Suppressor macrophage treated with lipopolysaccharide for 4 hours (primary cell): ENCODE measurements at places on chromosomes 1 and 21.

DNA sequence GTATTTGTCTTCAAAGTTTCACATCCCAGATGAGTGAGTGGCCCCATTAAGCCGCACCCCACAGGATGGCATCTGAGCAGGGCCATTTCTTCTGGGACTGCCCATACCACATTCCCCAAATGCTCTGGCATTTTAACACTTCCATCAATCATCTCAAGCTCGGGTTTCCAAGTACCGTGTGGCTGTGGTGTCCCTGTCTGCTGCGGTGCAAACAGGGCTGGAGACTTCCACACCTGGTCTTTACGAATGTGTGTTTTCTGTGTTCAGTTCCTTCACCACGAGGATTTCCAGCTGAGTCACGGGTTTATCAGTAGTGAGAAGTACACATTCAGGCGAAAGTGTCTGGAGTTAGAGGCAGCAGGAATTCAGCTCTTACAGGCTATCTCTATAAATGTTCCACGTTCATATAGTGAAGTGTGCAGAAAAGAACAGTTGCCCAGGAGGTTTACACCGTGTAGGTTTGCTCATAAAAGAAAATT lies 195.2 kb downstream of the RHOU start:
- DNase-seq, result no peak

- DNase-seq, result no peak
These were observed 65.1 kb upstream of the TMEM51 start for GRCh38 chr1:15088281-15088971.

DNA sequence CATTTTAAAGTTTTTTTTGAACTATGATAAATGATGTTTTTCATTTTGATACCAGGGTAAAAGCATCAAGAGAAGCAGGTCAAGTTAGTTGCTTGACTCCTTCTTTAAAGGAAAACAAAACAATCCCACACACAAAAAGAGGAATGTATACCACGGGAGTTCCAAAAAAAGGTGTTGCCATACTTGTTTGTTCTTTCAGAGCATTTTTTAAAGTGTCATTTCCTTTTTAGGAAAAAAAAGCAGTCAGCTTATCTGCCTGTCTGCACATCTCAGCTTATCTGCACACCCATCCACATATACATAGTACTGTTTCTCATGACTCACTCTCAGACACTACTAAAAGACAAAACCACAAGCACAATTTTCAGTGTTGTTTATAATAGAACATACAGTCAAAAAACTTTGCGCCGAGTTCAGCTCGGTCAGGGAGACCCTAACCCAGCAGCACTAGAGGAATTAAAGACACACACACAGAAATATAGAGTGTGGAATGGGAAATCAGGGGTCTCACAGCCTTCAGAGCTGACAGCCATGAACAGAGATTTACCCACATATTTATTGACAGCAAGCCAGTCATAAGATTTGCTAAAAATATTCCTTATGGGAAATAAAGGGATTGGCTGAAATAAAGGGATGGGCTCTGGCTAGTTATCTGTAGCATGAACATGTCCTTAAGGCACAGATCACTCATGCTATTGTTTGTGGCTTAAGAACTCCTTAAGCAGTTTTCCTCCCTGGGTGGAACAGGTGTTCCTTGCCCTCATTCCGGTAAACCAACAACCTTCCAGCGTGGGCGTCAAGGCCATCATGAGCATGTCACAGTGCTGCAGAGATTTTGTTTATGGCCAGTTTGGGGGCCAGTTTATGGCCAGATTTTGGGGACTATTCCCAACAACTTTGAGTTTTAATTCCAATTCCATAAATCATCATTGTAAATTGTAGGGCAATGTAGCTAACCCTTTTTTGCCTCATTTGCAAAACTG lies 11.4 kb upstream of the MNDA start:
- DNase-seq, result no peak

DNA sequence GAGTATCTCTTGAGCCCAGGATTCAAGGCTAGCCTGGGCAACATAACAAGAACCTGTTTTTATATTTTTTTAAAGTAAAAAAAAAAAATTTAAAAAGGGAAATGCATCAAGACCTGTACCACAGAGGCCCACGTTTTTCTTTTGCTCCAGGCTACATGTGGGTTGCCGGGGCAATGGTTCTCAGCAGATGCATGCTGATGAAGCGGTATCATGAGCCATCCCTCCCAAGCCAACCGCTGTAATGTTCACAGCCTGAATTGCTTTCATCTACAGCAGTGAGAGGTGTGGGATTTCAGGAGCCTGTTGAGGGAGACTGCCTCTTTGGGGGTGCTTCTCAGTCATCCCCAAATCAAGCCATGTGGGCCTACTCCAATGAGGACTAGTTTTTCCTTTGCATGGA lies 60.5 kb downstream of the CD58 start:
- DNase-seq, result no peak

DNA sequence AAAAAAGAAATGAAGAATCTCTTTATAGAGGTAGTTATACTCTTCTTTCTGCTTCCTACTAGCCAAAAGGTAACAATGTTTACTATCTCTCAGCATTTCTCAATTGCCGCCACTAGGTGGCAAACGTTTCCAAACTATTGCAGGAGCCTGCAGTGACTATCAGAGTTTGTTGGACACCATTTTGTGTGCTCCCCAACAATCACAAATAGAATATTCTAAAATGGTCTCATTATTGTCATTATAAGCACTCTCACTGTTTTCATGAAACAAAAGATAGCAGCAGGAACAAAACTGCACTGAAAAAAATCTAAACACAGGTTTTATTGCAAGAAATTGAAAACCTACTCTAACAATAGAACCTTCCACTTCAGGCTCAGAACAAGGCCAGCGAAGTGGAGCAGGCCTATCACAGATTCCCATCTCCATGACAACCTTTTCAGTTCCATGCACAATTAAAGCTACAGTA lies 83.9 kb upstream of the PLPPR4 start:
- DNase-seq, result peak; percentile 72

DNA sequence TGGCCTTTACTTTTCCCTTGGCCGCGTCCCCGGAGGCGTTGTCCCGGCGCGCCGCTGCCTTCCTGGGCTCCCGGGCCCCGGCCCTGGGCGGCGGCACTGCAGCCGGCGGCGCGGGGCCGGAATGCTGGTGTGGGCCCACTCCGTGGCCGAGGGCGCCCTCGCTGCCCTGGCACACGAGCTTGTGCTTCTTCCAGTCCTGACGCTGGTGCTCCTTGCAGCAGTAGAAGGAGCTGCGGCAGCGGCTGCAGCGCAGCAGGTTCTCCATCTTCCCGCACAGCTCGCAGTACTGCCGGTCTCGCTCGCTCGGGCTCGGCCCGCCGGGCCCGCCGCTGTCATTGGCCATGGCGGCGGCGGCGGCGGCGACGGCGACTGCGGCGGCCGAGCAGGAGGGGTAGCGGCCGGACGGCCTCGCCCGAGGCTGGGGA lies 529 bp downstream of the EGLN1 start:
- DNase-seq, result peak; percentile 49
